ENCODE measurements at places on chromosomes 4 and X. TPM values are rescaled to one million over a fixed set of nuclear protein-coding genes. Genes with fewer than 3 reads are reported as not detected.

Gene DUX4
- not detected for total RNA-seq

Gene FDCSP
- not detected for total RNA-seq

Gene LAMP2
- total RNA-seq: 53.8 TPM

Gene C4orf36
- 1.1 TPM for total RNA-seq

Gene SEC24D
- 12.5 TPM for total RNA-seq

Gene PPP4R3C
- total RNA-seq: not detected

Gene PDE5A
- 7.6 TPM for total RNA-seq

Gene RBM46
- not detected for total RNA-seq

Gene SCD5
- total RNA-seq: 2.7 TPM

GRCh38 chr4:7073526-7074390 lies 5.9 kb upstream of the GRPEL1 start:
- DNase-seq: no peak

DNA sequence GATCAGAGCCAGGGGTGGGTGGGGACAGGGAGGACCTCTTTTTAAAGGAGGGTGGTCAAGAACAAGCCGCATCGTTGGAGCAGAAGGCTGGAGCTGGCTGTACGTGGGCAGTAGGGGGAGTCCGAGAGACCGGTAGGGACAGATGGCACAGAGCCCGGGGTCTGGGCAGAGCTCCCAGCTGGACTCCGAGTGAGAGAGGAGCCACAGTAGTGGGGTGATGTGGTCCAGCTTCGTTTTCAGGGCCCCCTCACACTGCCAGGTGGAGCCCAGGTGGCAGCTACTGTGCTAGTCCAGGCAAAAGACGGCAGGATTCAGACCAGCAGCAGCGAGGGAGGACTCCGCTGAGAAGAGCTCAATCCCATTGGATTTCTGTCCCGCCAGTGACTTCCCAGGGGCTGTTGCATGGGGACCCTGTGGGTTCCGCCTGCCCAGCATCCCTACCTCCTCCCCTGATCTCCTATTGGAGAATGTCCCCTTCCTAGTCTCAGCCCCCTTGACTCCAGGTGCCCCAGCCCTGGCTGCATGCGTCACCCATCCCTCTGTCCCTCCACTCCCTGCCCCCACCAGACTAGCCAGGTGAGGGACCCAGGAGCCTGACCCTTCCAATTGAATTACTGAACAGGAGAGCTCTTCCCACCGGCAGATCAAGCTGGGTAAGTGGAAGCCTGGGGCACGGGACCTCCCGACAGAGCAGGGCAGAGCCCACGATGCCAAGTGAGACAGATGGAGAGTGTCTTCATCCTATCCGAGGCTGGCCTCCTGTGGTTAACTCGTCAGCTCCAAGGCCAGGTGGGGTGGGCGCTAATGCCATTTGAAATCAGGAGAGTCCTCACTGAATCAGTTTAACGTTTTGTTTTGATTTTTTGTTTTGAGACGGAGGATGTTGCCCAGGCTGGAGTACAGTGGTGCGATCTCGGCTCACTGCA lies 2.9 kb downstream of the ARHGAP4 start:
- peak; percentile 88 for DNase-seq

- DNase-seq: no peak
Measured at GRCh38 chr4:176875446-176875930, 82.8 kb upstream of the VEGFC start.

- DNase-seq: no peak
Measured at GRCh38 chr4:155271557-155271956, 63.1 kb downstream of the NPY2R start.

GRCh38 chrX:19017271-19017670 lies 33.4 kb upstream of the PHKA2 start:
- no peak for DNase-seq

DNA sequence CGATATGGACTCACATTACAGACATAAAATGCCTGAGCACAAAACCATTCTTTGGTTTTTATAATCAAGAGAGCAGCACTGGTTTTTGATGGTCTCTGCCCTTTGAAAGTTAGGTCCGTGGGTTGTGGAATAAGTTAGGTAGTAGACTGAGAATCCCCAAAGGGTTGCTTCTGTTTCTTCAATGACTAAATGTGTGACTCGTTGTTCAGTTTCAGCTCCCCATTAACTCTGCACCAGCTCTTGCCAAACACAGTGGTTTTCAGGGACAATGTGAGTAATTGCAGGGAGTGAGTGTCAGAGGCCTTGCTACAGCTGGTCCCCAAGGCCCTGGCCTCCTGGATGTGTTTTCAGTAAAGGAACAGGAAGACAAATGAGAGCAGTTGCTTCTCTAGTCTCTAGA lies 24.8 kb downstream of the SMIM20 start:
- DNase-seq: peak; percentile 67

GRCh38 chr4:8523766-8524165 lies 56.4 kb upstream of the GPR78 start:
- no peak for DNase-seq

GRCh38 chr4:12703036-12703435 lies 781.1 kb downstream of the RAB28 start:
- DNase-seq: no peak

GRCh38 chr4:149793459-149793858 lies 22.2 kb downstream of the IQCM start:
- no peak for DNase-seq

DNA sequence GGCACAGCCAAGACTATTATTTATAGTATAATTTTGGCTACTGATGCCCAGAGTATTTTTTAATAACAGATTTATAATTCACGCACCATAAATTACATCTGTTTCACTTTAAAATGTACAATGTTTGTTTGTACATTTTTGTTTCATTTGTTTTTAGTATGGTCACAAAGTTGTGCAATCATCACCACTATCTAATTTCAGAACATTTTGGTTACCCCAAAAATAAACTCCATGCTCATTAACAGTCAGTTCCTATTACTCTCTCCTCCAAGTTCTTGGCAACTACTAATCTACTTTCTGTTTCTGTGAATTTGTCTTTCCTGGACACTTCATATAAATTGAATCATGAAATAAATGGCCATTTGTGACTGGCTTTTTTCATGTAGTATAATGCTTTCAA lies 176.7 kb downstream of the SH3BGRL start:
- DNase-seq: no peak

DNA sequence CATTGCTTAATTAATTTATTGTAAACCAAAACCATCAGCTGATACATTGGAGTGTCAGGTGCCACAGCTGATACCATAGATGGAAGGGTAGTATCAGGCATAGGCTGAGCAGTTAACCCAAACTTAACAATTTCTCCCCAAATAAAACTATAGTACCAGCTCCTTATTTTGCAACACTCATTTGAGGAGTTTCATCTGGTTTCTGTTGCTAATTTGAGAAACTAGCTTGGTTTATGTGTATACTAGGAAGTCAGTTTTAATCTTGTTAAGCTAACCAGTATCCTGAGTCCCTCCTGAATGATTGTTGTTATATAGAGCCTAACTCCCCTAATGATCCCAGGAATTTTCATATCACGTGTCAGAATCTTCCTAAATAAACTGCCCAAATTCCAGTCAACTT lies 12.7 kb downstream of the DCAF16 start:
- DNase-seq: no peak

DNA sequence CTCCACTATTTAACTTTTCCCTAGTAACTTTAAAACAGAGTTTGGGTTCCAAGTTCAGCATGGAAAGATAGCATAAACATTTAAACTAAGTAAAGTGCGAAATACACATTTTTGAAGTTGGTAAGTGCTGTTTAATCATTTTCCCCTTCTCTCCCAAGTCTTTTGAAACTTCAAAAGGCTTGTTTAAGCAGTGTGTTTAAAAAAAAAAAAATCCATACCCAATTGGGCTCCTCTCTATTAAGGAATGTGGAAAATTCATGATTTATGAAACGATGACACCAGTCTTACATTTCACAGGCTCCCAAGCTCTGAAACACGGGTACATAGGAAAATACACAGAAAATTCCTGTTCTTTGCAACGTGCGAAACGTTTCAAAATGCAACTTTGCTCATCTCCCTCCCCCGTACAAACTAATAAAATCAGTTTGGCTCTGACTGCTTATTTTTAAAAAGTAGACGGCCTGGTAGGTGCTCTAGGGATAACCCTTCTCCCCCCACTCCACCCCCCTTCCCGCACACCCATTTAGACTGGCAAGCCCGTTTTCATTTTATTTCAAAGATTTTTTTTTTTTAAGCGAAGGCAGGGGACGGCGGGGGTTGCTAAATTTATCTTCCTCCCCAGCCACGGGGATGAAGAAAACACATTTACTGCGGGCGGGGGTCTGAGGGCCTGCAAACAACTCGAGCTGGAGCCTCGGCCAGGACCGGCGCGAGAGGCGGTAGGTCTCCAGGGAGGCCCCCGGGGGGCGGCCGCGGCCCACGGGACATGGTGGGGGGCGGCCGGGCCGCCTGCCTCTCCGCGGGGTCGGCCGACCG lies 786 bp upstream of the ZFX start:
- DNase-seq: no peak

- no peak for DNase-seq
Measured at GRCh38 chr4:98430708-98431403, 169.7 kb downstream of the RAP1GDS1 start.

- no peak for DNase-seq
Measured at GRCh38 chr4:156195914-156196313, 242.2 kb upstream of the CTSO start.

GRCh38 chr4:72377491-72378194 lies 191.4 kb downstream of the ADAMTS3 start:
- DNase-seq: no peak

GRCh38 chrX:2513121-2513664 lies 12.4 kb upstream of the DHRSX start:
- no peak for DNase-seq

DNA sequence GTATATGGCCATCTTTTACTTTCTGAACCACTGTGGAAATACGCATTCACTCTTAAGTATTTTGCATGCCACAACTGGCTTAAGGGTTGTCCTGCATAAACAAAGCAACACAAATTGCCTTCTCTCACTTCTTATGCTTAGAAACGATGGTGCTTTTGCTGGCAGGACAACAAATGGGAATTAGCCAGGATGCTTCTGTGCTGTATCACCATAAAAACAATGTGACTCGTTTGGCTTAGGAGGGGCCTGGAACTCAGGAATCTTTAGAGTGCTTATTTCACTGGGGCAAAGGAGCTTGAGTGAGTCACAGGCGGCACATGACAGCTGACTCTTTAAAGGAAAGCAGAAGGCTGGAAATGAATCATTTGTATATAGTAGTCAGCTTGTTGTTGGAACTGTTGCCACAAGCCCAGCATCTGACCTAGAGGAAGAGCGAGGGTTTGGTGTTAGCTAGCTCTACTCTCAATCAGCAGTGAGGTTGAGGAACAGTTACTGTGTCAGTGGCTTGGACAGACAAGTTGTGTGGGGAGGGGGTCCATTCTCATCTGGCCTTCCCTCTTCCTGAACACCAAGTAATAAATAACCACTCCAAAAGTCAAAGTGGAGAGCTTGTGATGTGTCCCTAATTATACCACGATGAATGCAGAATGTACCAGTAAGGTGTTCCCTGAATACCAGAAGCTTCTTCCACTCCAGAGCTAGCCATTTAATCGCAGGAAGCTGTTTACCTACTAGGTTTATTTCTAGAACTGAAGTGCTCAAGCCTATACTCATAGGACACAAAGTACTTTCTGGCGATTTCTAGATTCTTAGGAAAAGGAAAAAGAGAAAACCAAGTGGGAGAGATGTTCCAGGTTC lies 293.1 kb downstream of the CAMK2D start:
- peak; percentile 60 for DNase-seq

- DNase-seq: no peak
Measured at GRCh38 chr4:110190249-110190648, 8.2 kb downstream of the ELOVL6 start.

- DNase-seq: no peak
Measured at GRCh38 chrX:44439242-44439794, 95.8 kb upstream of the EFHC2 start.

GRCh38 chr4:38780833-38781484 lies 1.8 kb downstream of the TLR10 start:
- DNase-seq: no peak

DNA sequence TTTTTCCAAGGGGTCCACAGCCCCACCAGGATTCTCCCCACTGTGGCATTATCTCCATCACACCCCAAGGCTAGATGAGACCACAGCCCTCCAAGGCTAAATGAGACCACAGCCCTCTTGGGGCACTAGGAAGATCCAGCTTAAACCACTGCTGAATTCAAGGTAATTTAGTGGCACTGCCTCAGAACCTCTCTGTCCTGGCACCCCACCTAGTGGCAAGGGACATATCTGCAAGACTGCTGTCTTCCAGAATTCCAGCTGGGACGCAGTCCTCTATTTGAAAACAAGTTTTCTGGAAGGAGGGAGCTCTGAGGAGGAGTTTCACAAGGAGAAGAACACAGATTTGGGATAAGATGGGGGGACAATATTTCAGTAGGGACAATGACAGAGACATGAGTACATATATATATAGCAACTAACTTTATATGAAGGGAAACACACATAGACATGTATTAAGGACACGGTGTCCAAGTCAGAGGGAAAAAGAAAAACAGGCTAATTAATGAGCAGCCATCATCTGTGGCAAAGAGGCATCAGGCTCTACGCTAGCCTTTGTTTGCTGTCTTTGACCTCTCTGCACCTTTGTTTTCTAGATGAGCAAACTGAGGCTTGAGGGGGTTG lies 9.3 kb downstream of the CETN2 start:
- no peak for DNase-seq

DNA sequence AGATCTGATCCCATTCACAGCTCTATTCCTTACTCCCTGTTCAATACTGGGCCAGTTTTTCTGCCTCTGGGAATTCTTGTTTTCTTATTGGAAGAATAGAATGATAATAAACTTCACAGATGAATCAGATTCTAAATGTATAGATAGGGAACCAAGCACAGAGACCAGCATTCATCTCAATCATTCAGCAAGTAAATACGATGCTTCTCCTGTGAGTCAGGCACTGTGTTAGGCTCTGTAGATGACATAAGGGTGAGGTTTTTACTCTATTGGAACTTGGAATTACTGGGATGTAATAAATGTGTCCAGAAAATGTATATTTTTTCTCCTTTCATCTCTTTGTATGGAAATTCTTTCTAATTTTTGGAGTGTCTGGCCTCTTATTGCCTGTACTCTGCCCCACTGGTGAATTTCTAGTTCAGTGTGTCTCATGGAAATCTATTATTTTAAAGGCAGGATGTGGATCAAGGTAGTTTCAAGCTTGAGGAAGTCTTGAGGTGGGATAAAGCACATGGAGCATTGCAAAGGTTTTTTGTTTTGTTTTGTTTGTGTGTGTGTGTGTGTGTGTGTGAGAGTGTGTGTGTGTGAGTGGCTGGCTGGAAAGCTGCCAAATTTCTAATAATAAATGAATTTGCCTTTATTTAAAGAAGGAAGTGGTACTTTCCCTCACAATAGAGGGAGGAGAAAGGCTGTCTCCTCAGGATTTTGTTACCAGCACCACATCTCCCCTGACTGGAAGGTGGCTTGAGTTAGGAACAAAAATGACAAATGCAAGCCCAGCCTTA lies 117.9 kb upstream of the HS3ST1 start:
- no peak for DNase-seq

DNA sequence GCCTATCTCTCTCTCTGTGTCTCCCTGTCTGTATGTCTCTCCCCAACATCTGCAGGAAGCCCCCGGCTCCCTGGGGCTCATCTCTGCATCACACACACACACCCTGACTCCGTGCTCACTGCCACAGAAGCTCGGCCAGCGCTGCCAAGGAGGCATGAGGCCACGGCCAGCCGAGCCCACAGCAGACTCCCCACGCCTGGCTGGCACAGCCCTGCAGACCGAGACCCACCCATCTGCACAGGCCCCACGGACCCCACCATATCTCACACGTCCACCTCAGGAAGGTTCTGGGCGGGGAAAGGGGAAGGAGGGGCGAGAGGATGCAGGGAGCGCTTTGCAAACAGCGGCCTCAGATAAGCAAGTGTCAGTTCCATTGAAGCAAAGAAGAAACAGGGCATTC lies 28.5 kb upstream of the SLC25A6 start:
- peak; percentile 33 for DNase-seq

GRCh38 chr4:75325318-75325979 lies 188.8 kb downstream of the RCHY1 start:
- no peak for DNase-seq
